Adrenal gland (tissue), 19 donors: ENCODE measurements at places on chromosomes 16 and 17. TPM values are rescaled to one million over a fixed set of nuclear protein-coding genes. Genes with fewer than 3 reads are reported as not detected.

- DNase-seq, result no peak
Observed at GRCh38 chr17:16943541-16944333, 28.2 kb downstream of the TNFRSF13B start.

DNA sequence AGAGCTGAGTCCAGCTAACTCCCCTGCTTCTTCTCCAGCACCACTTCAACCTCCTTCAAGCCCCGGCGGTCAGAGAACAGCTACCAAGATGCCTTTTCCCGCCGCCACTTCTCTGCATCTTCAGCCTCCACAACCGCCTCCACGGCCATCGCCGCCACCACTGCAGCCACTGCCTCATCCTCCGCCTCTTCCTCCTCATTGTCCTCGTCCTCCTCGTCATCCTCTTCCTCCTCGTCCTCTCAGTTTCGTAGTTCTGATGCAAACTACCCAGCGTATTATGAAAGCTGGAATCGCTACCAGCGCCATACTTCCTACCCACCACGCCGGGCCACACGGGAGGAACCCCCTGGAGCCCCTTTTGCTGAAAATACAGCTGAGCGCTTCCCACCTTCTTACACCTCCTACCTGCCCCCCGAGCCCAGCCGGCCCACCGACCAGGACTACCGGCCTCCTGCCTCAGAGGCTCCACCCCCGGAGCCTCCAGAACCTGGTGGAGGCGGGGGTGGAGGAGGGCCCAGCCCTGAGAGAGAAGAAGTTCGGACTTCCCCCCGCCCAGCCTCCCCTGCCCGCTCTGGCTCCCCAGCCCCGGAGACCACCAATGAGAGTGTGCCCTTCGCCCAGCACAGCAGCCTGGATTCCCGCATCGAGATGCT, 7.1 kb downstream of the SETD1A start:
- no peak for DNase-seq

GRCh38 chr17:41678907-41679739, 9.6 kb upstream of the EIF1 start:
- no peak for DNase-seq

- no peak for DNase-seq
Observed at GRCh38 chr16:11060842-11061241, 116.5 kb downstream of the CLEC16A start.

GRCh38 chr17:16818340-16818739, 128.3 kb downstream of the CCDC144A start:
- no peak for DNase-seq

Gene RNF43
- 9.8 TPM for polyA plus RNA-seq

Gene EVPL
- 0.02 TPM for polyA plus RNA-seq

Gene AIPL1
- polyA plus RNA-seq, result not detected

GRCh38 chr16:46901709-46902108, 17.5 kb downstream of the GPT2 start:
- DNase-seq, result no peak
